ENCODE measurements at places on chromosomes 1 and 21.
A peak's percentile ranks its signal among the peaks of the same experiment; 100 is the strongest.

DNA sequence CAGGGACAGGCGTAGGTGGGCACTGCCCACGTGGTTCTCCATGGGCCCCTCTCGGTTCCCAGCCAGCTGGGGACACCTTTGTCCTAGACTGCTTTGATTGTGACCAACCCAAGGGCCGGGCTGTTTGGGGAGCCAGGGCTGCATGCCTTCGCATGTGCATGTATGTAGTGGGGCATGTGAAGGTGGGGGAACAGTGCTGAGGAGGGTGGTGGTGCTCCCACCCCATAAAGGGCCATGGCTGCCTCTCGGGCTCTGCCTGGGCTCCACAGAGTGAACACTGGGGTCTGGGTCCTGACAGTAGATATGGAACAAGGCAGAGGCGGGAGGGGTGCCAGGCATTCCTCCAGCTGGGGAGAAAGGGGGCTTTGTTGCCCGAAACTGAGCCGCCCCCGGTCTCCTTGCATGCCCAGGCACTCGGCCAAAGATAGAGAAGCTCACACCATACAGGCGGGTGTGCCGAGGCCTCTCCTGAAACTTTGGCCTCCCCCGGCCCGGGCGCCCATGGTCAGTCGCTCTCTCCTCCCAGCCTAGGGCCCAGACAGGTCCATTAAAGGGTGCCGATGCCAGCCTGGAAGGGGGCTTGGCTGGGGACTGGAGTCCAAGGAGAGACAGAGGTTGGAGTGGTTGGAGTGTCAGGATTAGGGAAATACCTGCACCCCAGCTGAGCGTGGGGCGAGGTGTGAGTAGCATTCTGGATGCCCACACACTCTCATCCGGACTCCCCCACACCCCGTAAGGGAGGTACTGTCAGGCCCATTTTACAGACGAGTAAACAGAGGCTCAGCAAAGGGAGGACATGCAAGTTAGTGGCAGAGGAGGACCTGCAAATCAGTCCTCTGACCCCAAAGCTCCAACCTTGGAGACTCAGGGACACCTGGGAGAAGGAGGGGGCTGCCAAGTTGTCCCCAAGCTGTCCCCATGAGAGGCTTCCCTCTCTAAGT, 41.1 kb downstream of the EPHA2 start:
- no peak for DNase-seq

GRCh38 chr1:161749509-161750407, at the start of gene DUSP12:
Gene DUSP12 (plus strand): TSS chr1:161749786. CDS start chr1:161749802, 16 bp downstream.
- DNase-seq = peak; percentile 96

DNA sequence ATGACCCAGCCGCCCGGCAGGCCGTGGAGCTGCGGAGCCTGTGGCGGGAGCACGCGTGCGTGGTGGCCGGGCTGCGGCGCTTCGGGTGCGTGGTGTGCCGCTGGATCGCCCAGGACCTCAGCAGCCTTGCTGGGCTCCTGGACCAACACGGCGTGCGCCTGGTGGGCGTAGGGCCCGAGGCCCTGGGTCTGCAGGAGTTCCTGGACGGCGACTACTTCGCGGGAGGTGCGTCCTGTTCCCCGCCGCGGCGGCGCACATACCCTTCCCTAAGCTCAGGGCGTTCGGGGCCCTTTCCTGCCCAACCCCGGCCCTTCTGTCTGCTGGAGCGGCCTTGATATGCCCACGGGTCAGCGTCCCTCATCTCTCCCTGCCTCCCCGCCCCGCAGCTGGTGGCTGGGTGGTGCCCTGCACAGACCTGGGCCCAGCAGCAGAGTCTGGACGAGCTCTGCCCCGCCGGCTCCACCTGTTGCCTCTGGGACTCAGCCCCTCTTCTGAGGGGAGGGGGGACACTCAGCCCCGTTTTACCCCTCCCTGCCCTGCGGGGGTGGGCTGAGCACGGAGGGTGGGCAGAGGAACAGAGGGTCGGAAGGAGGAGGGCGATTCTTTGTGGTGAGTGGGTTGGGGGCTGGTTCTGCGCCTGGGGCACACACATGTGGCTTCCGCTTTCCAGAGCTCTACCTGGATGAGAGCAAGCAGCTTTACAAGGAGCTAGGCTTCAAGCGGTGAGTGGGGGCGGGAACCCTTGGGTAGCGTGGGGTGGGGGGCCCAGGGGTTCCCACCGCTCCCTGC, 688 bp downstream of the PRXL2B start:
- DNase-seq = peak; percentile 24

DNA sequence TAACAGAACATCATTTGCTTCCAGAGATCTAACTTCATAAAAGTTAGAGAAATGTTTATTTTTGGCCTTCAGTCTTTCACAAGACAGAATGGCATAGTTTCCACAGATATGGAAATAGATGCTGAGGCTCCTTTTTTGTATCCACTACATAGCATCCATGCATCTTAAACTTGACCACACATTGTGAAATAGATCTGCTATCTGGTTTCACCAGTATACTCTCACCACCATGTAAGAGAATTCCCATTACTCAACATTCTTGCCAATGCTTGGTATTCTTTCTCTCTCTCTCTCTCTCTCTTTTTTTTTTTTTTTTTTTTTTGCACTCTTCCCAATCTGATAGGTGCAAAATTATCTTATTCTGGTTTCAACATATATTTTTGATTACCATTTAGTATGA, 52.1 kb upstream of the PRMT6 start:
- DNase-seq = peak; percentile 46

GRCh38 chr1:53588053-53588779, 129.0 kb downstream of the DMRTB1 start:
- no peak for DNase-seq

DNA sequence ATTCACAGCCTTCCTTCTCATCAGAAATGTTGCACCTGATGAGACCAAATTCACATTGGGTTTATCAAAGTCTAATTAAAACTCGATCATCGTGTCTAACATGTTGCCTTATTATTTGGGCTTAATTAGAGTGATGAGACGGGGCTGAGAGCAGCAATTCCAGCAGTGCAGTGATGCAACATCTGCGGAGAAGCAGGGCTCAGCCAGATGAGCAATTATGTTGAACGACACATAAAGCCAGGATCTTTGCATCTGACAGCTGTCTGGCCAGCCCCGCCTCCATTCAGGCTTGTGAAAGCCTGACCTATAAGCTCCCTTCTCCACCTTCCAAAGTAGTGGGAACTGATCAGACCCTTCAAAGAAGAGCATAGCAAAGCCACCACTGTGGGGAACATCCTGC, 109.8 kb downstream of the C1orf94 start:
- no peak for DNase-seq

DNA sequence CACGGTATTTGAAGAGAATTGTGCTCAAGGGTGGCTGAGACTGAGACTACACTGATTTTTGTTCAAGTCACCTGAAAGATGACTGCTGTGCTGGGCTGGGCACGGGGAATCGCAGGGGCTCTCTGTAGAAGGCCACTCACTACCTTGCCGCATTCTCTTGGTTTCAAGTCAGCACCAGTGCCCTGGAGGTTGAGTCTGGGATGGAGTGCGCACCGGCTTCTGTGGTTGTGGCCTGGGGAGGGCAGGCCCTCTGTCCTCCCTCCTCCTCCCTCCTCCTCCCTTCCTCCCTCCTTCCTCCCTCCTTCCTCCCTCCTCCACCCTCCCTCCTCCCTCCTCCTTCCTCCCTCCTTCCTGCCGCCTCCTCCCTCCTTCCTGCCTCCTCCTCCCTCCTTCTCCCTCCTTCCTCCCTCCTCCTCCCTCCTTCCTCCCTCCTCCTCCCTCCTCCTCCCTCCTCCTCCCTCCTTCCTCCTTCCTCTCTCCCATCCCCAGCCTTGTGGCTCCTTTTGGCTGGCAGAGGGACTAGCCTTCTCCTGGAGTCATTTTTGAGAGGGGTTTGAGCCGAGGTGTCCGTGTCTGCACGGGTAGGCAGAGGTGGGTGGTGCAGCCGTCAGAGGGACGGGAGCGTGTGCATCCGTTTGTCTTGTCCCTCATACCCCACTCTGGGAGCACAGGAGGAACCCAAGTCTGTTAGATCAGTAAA, 9.5 kb downstream of the RER1 start:
- DNase-seq = no peak

GRCh38 chr1:11053758-11054137, 6.1 kb downstream of the SRM start:
- peak; percentile 12 for DNase-seq

- no peak for DNase-seq
Observed at GRCh38 chr1:151775894-151776664, 12.8 kb upstream of the MRPL9 start.

Data from fibroblast of lung (primary cell).